Fibroblast of skin of scalp (primary cell): ENCODE measurements at places on chromosomes 5 and 9.

DNA sequence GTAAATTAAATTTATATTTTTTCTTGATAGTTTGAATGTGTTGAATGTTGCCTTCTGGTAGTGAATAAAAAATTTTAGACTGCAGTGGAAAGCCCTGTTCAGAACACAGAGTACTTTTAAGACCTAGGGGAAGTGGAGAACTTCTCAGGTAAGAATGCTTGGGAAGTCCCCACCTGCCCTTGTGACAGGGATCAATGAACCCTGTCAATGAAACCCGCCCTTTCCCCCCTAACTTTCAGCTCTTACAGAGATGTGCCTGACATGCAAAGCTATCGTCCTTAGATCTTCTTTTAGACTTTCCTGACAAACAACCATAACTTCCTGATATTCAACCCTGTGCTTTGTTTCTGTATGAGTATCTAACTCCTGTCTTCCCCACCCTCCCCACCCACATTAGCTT is 562.7 kb downstream of the TLE4 start:
- DNase-seq: no peak

- DNase-seq: no peak
Observed at GRCh38 chr9:85586684-85587083, 155.1 kb downstream of the AGTPBP1 start.

GRCh38 chr9:88321764-88322163 is 66.5 kb upstream of the SPIN1 start:
- no peak for DNase-seq

GRCh38 chr9:77896938-77897667 is 134.5 kb downstream of the GNAQ start:
- no peak for DNase-seq

DNA sequence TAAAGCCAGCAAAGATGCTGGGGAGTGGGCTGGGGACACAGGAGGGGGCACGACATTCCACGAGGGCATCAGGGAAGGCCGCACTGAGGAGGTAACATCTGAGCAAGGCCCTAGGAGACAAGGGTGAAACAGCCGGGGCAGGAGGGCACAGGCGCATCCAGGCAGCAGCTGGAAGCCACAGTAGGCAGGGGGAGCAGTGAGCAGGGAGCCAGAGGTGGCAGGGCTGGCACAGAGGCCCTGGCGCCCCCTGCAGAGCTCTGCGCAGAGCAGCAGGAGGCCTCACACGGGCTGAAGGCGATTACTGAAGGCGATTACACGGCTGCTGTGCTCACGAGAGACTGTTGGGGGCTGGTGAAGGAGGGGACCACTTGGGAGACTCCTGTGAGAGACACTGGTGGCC is 15.4 kb downstream of the LMAN2 start:
- DNase-seq: no peak

DNA sequence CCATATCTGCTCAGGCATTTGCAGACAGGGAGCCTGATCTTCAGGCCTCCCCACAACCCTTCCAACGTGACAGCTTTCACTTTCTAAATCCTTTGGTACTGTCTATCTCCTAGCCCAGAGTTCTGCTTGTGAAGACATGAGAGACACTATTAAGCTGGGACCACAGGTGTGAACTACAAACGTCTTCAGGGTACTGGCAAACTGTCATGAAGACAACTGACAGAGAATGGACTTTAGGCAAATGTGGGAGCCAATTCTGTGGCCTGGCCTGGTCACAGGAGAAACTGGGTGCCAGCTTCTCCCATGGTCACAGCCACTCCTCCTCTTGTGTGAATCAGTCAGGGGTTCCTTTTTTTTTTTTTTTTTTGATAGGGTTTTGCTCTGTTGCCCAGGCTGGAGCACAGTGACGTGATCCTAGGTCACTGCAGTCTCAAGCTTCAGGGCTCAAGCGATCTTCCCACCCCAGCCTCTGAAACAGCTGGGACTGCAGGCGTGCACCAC is 10.4 kb downstream of the TRIM14 start:
- no peak for DNase-seq

DNA sequence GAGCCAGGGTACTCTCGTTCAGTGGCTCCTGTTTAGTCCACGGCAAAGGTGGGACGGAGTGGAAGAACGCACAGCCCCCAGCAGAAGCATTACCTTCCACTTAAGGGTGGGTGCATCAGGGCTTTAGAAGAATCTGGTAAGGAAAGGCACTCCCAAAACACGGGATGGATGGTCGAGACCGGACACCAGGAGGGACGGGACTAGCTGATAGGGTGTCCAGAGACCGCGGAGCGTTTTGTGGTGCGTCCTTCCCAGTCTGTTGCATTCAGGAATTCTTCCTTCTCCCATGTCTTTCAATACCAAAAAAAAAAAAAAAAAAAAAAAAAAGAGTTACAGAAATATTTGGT is 545 bp upstream of the CTSV start:
- DNase-seq: peak; percentile 40

DNA sequence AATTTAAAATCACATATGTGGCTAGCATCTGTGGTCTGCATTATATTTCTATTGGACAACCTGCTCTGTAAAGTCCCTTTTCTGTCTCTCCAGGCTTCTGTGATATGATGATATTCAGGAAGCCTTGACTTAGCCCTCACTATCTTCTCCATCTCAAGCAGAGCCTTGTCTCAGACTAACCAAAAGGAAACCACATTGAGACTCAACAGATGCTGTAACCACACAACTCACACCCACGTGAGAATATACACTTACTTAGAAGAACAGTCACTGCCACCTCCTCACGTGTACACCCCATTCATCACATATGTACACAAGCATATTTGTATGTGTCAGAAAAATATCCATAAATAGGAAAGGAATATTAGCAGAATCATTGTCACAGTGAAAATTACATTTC is 33.6 kb downstream of the HTR4 start:
- DNase-seq: no peak

DNA sequence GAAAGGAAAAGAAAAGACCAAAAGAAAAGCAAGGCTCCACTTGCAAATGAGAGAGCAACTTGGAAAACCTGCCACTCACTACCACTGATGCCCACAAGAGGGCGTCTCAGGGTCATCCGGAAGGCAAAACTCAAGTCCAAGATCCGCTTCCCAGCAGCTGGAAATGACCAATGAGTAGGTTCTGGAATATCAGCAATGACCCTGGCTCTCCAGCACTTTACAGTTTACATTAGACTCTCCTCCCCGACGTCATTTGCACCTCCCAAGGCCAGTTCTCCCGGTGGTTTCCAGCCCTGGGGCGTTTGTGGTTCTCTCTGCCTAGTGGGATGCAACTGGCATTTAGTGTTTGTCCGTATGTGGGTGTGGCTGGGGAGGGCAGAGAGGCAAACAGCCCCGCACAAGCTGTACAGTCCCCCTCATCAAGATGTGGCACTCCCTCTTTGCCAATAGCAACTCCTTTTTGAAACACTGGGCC is 193.8 kb upstream of the ZNF618 start:
- DNase-seq: peak; percentile 75

DNA sequence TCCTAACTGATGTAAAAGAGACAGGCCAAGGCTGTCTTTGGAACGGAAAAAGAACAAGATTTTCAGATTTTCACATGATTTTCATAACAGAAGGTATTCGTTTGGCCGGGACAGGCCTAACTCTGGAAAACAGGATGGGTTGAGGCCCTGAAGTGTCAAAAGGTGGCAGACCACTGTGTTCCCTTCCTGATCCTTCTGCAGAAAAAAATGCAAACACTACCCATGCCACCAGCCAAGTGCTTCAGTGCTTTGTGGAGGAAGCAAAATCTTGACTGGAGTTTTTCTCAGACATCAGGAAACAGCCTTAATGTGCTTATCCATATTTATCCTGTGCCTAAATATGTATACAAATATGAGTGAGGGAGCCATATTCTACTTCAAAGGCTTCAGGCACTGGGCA is 113.5 kb upstream of the IL6ST start:
- DNase-seq: no peak

DNA sequence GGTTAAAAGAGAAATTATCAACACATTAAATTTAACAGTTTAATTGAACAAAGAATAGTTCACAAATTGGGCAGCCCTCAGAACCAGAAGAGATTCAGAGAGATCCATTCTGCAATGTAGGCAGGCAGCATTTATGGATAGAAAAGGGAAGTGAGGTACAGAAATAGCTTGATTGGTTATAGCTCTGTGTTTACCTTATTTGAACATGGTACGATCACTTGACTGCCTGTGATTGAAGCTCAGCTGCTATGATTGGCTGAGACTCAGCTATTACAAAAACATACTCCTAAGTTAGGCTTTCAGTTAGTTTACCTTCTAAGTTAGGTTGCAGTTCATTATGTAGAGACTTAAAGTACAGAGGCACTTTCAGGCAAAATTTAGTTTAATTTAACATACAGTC is 7.3 kb downstream of the CNTRL start:
- DNase-seq: no peak

- DNase-seq: no peak
Observed at GRCh38 chr5:72122602-72123001, 15.3 kb downstream of the MAP1B start.

DNA sequence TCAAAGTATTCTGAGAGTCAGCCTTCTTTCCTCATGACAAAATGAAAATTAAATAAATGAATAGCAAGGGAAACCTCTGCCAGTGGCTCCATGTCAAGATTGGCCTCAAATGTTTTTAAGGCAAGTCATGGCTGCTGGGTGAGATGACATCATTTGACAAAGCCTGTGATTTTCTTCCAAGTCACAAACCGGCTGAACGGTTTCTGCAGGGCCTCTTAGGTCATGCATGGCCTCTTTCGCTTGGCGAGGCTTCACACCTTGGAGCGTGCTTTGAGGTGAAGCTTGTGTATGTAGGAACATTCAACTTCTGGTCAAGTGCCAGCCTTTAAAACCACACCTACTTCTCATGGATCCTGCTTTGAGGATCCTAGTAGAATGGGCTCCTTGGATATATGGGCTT is 161.0 kb upstream of the ZNF618 start:
- peak; percentile 58 for DNase-seq

DNA sequence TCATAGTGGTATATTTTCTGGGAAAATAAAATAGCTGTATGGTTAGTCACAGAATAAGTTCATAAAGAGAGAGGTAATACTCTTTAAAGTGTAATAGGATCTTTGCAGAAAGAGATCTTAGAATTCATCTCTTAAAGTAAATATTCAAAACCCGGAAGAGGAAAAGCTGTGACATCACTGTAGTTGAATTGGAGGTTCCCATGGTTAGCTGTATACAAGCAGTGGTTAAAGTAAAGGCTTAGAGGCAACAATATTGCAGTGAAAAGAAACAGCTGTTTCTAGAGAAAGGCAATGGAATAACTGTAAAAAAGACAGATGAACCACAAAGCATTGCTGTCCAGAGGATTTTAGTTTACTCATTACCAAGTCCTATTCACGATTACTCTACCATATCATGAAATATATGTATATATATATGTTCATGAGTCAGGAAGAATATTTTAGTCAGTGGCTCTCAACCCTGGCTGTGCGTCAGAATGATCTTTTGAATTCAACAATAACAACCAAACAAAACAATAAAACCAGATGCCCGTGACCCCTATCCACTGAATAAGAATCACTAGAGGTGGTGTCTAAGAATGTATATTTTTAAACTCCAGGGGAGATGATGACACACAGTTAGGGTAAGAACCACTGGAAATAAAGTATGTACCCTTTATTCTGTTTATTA is 4.7 kb downstream of the ERCC6L2 start:
- peak; percentile 57 for DNase-seq

DNA sequence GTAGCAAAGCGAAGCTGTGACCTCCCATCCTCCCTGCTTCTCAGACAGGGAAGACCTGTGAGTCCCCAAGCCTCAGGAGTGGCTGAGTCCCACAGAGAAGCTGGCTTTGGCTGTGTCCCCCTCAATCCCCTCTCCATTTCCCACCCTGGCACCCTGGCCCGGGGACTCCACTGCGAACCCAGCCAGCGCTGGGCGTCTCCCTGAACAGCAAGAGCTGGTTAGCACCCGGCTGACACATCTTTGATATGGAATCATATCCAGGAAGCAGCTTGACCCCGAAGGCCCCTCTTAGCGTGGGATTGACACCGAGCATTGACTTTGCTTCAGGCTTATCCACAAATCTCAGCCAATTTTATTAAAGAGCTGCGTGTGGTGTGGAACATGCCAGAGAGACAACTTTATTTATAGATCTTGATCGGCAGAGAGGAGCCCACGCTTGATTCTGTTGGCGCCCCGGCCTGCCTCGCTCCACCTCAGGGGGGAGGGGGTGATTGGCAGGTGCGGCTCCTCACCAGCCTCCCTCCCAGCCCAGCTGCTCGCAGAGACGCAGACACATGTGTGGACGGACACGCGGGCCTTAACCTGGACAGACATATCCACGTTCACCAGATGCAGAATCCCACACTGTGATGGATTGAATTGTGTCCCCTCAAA is 120.7 kb upstream of the MVB12B start:
- no peak for DNase-seq

GRCh38 chr9:130539420-130540223 is 39.8 kb upstream of the FUBP3 start:
- peak; percentile 51 for DNase-seq

- DNase-seq: no peak
Observed at GRCh38 chr5:73733219-73733618, 107.2 kb downstream of the ARHGEF28 start.

GRCh38 chr5:127609957-127610356 is 38.9 kb upstream of the CTXN3 start:
- peak; percentile 21 for DNase-seq

DNA sequence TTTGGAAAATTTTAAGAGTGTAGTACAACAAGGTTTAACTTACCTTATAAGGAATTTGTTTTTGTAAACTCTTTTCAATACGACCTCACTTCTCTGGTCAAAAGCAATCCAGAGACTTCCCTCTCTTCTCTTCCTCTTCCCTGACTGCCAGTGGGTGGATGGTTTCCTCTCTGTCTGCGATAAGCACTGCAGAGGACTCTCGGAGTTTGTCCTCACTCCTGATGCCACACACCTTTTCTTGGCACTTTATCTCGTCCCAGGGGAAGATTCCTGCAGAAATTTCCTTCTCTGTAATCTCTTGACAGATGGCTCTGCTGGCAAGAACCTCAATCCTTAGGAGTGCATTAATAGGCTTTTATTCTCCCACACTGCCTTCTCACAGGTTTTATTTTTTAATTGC is 641.6 kb downstream of the NR2F1-AS1 start:
- DNase-seq: no peak

- DNase-seq: peak; percentile 72
Observed at GRCh38 chr9:90914868-90915483, 113.4 kb downstream of the SYK start.
